ENCODE measurements at places on chromosomes 11 and 22.

- no peak for DNase-seq
These were observed 1336.9 kb downstream of the BRD1 start for GRCh38 chr22:48490500-48491411.

GRCh38 chr22:48941033-48941902 is 886.4 kb downstream of the BRD1 start:
- DNase-seq = no peak

- DNase-seq = peak; percentile 85
These were observed 412.7 kb downstream of the ETS1 start for GRCh38 chr11:128174465-128175291.

GRCh38 chr11:35260342-35260985 is 121.5 kb downstream of the CD44 start:
- peak; percentile 69 for DNase-seq

GRCh38 chr11:101880222-101880621 is 34.6 kb upstream of the CEP126 start:
- no peak for DNase-seq

DNA sequence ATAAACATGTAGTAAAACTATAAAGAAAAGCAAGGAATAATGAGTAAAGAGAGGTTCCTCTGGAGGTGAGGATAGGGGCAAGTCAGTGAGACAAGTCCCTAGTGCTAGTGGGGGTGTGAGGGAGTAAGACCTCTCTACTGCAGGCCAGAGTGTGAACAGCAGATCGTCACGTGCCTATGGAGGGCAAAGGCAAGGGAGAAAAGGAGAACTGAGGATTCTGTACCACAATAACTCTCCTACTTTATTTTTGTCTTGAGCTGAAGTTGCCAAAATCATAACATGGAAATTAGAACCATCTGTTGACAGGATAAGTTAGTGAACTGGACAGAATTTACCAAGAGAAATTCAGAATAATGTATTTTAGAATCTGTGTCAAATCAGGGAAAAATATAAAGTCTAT is 77.6 kb downstream of the ENTHD1 start:
- peak; percentile 20 for DNase-seq

- no peak for DNase-seq
These were observed 21.2 kb downstream of the GRAMD1B start for GRCh38 chr11:123451183-123451781.

DNA sequence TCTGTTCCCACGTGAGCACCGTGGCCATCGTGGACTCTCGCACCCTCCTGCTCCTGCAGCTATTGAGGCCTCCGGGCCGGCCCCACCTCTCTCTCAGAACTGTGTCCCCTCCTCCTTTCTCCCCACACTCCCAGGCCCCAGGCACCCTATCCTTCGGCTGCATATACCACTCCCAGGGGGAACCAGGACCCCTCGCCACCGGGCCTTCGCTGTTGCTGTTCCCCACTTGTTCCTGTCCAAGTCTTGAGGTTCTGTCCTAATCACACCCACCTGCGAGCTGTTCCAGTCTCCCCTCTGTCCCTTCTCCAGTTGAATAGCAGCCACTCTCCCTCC is 43.0 kb upstream of the CDON start:
- no peak for DNase-seq

GRCh38 chr22:19525116-19525660 is 978 bp upstream of the CLDN5 start:
- DNase-seq = no peak
